Pulmonary artery endothelial cell (primary cell): ENCODE measurements at places on chromosomes 16 and 17. TPM values are rescaled to one million over a fixed set of nuclear protein-coding genes. Genes with fewer than 3 reads are reported as not detected.

CCR7 gene
- not detected in 2 replicates for total RNA-seq

RSL1D1 gene
- total RNA-seq = 63.6 and 94.2 TPM in 2 replicates

GRB7 gene
- 0.04 TPM in 1 of 2 replicates, not detected in the other for total RNA-seq

ATP2C2 gene
- total RNA-seq = not detected in 2 replicates

TCF25 gene
- total RNA-seq = 161 and 226 TPM in 2 replicates

ST6GALNAC2 gene
- total RNA-seq = 0.66 and 1.7 TPM in 2 replicates

PRKCB gene
- not detected in 2 replicates for total RNA-seq

DLX4 gene
- not detected in 2 replicates for total RNA-seq

UNC45B gene
- total RNA-seq = not detected in 2 replicates

SIRT7 gene
- total RNA-seq = 19.1 and 28.3 TPM in 2 replicates

CFDP1 gene
- total RNA-seq = 51.0 and 55.1 TPM in 2 replicates

TP53TG3 gene
- total RNA-seq = 0.49 TPM in 1 of 2 replicates, not detected in the other

TEKT5 gene
- not detected in 2 replicates for total RNA-seq

RUNDC3A gene
- 0.07 and 0.21 TPM in 2 replicates for total RNA-seq

SLFN12L gene
- total RNA-seq = 0.04 and 0.07 TPM in 2 replicates

TSPOAP1 gene
- not detected in 2 replicates for total RNA-seq

SYCE1L gene
- 1.9 and 2.8 TPM in 2 replicates for total RNA-seq

FOXL1 gene
- 1.7 and 2.9 TPM in 2 replicates for total RNA-seq

OTOA gene
- total RNA-seq = 0.11 TPM in 1 of 2 replicates, not detected in the other

SLC16A6 gene
- total RNA-seq = 0.14 and 0.73 TPM in 2 replicates

TBC1D28 gene
- total RNA-seq = not detected in 2 replicates

CRYBA1 gene
- total RNA-seq = not detected in 2 replicates

TMEM114 gene
- total RNA-seq = not detected in 2 replicates

HP gene
- not detected in 2 replicates for total RNA-seq

ACSM2A gene
- not detected in 2 replicates for total RNA-seq

CACNG3 gene
- total RNA-seq = not detected in 2 replicates

KRT12 gene
- not detected in 2 replicates for total RNA-seq

MT4 gene
- total RNA-seq = not detected in 2 replicates

CAVIN1 gene
- total RNA-seq = 817 and 880 TPM in 2 replicates

ZNF624 gene
- total RNA-seq = 3.9 and 4.4 TPM in 2 replicates

PDXDC1 gene
- 77.4 and 79.2 TPM in 2 replicates for total RNA-seq

RHBDL3 gene
- total RNA-seq = under 0.01 and 0.14 TPM in 2 replicates

KCNH4 gene
- total RNA-seq = 0.04 TPM in 1 of 2 replicates, not detected in the other

C17orf58 gene
- 14.5 and 15.2 TPM in 2 replicates for total RNA-seq

PPP1R27 gene
- not detected in 2 replicates for total RNA-seq

TPPP3 gene
- total RNA-seq = 0.18 and 0.20 TPM in 2 replicates

SNX20 gene
- total RNA-seq = not detected in 2 replicates

RECQL5 gene
- 12.0 and 20.2 TPM in 2 replicates for total RNA-seq

PRSS27 gene
- total RNA-seq = 0.07 and 0.33 TPM in 2 replicates

OMG gene
- total RNA-seq = 0.26 TPM in 1 of 2 replicates, not detected in the other

TSPAN10 gene
- total RNA-seq = 0.14 and 0.26 TPM in 2 replicates
